ENCODE measurements at places on chromosomes 2 and 18.

GRCh38 chr18:66749030-66749429 is 145.1 kb upstream of the CDH19 start:
- no peak for DNase-seq

DNA sequence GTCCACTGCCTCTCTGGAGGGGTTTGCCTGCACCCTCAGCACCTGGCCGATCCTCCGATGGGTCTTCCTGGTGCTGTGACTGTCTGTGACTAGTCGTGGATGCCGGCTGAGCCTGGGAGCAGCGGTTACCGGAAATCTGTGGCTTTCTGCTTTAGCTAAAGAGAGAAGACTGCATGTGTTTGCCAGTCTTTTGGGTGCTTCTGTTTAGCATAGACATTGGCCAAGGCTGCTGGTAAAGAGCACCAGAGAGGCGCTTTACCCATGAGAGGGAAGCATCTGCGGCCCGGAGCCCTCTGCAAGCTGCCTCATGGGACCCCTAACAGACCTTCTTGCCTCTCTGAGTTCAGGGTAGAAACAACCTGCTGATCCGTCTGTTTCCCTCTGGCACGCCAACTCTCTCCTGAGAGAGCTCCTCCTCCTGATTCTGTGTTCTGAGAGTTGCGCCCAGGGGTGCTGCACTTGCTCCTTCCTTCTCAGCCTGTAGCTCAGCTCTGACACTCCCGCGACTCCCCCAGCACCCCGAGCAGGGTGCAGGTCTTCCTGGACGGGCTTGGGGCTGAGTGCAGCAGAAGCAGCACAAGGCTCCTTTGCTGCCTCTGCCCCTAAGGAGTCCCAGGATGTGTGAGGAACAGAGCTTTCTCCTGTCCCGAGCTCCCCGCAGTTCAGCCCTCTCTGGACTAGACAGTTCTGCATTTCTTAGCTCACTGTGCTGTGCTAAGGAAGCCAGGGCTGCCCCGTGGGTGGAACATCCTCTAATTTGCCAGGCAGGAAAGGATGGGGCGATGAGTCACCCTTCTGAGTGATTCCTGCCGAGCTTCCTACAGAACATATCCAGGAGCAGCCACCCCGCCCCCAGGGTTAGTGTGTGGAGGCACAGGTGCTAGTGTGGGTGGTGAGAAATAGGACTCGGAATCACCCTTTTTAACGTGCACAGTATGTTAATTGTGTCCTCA is 203.2 kb downstream of the SH3RF3 start:
- no peak for DNase-seq

- DNase-seq: no peak
Measured at GRCh38 chr2:207697411-207697810, 14.0 kb upstream of the CCNYL1 start.

DNA sequence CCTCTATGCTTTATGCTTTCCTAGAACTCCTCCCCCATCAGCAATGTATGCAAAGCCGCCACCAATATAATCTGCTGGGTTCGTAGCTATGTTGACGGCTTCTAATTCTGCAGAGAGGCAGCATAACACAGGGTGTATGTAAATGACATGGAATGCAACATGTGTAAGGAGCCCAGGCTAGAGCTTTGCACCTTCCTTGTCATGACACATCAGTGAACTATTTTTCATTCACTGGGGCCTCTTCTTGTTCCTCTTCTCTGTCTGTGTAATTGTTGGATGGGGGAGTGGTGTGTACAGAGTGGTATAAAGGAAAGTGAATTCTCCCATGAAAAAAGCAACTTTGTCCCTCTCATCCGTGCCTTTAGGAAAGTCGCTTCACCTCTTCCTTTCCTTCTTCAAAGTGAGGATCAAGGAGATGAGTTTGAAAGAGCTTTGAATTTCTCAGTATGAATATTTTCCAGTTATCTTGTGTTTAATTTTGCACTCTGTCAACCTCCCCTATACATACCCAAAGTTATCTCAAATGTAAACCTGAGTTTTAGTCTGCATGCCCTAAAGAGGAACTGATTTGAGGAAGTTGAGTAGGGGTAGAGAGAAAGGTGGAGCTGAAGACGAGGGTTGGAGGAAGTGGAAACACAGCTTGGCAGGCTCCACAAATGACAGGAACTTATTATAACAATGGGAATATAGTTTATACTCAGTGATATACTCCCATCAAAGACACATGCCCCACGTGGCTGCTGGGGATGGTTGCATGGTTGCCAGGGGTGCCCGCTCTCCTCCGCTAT is 74.9 kb upstream of the ARL4C start:
- DNase-seq: no peak

DNA sequence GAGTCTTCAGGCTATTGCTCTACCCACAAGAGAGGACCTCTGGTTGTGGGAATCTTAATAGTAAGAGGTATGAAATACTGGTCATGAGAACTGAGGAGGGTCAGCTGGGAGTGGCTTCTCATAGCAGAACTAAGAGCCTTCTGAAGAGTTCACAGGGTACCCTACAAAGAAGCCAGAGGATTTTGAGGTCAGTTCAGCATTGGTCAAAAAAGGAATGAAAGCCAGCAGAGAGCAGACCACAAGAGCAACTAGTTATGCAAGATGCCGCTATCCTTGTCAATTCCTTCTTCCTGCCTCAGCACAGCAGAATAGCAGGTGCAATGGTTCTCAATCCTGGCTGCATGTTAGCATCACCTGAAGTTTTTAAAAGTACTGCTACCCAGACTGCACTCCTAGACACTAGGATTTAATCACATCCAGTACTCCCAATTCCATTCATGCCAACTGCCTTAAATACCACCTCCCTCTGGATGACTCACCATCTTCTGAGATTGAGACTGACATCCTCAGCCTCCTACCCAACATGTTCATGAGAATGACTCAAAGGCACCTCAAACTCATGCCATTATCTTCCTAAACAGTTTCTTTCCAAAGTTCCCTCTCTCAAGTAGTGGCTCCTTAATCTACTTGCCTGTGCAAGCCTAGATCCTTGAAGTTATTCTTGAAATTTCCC is 81.0 kb upstream of the RBMS1 start:
- DNase-seq: no peak

DNA sequence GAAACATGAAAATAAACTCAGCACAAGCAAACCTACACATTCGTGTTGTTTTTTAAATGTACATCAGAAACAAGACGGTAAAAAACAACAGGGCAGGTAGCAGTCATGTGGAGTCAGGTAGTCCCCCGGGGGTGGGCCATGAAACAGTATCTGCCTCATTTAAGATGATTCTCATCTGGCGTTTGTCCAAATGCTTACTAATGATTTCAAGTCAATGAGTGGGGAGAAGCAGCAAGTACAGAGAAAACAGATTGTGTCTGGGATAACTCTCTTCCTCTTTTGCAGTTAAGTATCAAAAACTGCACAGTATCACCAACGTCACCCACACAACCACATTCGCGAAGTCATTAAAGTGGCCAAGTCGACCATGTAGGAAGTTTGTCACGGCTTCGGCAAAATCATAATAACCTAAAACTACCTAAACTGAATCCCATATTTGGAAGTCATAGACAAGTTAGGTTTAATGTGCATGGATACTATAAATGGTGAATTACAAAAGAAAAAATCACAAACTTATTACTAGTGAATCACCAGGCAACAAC is 1.3 kb downstream of the LAPTM4A start:
- no peak for DNase-seq

- DNase-seq: no peak
Measured at GRCh38 chr2:159201360-159202063, 85.0 kb downstream of the WDSUB1 start.

DNA sequence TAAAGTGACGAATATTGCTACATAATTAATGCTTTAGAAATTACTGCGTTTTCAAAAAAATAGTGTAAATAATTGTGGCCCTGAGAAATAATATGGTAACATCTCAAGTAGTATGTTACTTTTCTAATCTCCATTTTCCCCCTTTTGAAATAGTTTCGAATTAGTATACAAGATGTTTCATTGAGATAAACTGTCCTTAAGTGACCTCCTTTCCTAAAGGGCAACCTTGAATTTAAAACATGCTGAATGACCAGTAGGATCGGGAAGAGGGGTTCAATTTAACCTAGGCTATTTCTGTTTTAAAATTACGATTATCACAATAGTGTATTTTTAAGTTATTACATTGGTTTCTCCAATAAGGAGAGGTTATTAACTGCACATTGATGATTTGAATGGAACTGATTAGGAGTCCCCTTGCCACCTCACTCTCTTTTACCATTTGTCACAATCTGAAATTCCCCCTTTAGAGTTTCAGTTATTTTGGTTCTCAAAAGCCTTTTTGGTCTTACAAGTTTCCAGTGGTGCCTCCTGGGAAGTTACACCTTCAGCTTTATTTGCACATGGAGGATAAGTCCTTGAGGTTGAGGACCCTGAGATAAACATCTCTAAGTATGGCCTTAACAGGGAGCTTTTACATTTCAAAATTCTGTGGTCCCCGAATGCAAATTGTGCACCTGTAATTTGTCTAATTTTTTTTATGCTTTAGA is 2.3 kb downstream of the ACTR3 start:
- no peak for DNase-seq

DNA sequence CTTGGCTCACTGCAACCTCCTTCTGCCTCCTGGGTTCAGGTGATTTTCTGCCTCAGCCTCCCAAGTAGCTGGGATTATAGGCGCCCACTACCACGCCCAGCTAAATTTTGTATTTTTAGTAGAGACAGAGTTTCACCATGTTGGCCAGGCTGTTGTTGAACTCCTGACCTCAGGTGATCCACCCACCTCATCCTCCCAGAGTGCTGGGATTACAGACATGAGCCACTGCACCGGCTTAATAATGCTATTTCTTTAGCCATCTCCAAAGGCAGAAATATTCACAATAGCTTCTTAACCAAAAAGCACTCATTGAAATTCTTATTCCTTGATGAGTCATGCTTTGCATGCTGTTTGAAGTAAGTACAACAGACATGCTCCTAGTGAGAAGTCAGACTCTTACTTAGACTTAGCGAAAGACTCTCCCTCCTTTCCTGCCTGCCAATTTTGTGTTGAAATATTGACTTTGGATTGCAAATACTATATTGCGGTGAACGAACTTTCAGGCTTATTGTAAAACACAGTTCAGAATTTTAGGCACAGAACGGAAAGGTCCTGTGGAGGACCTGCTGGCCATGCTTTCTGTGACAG is 4.4 kb downstream of the ACTR3 start:
- DNase-seq: no peak

DNA sequence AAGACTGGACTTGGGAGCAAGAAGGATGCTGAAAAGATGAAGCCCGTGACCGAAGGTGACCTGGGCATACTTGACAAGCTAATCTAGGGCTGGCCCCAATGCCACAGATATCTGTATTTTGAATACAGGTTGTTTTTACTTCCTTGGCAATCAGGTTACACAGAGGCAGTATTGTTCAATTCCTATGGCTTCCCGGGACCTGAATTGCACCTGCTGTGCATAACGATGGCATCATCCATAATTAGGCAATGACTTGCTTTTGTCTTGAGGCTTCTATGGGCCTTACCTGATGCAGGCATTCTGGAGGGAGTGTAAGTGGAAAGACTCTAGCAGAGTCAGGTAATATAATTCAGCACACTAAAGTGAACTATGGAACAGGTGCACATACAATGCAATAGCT is 60.6 kb upstream of the CUL3 start:
- DNase-seq: no peak

DNA sequence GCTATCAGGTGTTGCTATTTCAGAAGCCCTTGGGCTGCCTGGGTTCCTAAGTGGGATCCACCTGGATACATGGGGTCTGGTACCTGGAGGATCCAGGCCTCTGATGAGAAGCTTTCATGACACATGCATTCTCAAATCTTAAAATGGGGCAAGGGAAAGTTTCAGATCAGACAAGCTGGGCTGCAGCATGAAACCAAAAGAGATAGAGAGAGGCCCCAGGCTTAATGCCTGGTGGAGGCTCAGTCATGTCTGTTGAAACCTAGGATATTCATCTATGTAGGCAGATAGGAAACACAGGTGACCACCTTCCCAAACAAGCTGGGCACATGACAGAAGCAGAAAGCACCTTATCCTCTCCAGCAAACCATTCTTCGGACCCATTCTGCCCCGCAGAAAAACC is 18.8 kb upstream of the PLB1 start:
- no peak for DNase-seq

GRCh38 chr2:134336352-134336751 is 82.5 kb downstream of the MGAT5 start:
- no peak for DNase-seq

- DNase-seq: no peak
Measured at GRCh38 chr2:221388891-221389290, 183.2 kb downstream of the EPHA4 start.

DNA sequence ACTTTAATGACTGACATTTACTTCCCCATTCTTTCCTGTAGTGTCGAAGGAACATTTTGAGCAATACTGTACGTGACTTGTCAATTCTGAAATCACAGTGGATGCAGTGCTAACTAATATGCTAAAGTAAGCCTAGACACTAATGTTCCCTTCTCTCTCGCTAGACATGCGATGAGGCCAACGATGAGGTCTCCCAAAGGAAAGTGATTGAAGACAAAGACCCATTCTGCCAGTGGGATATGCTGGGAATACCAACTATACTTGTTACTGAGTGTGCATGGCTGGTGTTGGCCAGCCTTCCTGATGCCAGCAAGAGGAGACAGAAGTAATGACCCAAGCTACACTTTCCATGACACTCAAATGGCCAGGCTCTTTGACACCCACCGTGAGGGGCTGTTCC is 2.5 kb upstream of the SERPINE2 start:
- no peak for DNase-seq

GRCh38 chr18:79581406-79581805 is 98.2 kb upstream of the CTDP1 start:
- no peak for DNase-seq

GRCh38 chr2:18425210-18425703 is 135.2 kb downstream of the RDH14 start:
- DNase-seq: no peak

GRCh38 chr2:207418419-207418818 is 111.3 kb upstream of the CREB1 start:
- DNase-seq: no peak

GRCh38 chr18:75154997-75155396 is 53.9 kb downstream of the PTGR3 start:
- no peak for DNase-seq

DNA sequence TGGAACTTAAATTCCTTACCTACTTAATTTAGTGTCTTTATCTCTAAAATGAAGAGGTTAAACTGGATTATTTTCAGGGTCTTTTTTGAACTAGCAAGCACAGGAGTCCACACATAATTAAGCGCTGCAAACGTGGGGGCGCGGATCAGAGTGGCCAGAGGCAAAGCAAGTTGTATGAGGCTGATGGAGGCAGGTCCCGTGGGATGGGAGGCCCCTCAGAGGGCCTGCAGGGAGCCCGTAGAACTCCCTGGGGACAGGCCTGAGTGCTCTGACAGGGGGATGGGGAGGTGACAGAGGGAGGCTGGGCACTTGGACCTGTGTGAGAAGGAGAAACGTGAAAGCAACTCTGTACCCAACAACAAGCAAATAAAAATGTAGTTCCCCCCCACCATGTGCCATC is 177.8 kb downstream of the ACKR3 start:
- no peak for DNase-seq

DNA sequence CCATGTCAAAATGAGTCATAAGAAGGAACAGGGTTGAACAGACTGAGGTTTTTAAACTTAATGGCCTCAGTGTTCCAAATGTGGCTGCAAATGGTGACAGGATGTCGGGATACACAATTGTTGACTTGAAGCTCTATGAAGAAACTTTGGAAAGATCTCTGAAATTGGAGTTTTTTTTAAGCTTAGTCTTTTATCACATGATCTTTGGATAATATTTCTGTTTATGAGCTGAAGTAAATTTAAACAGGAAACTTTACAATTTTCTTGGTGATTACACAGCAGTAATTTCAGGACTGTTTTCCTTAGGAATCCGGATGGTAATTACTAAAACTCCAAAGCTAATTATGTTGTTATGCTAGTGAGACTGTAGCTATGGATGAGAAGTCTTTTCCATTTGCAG is 199.1 kb upstream of the NRXN1 start:
- no peak for DNase-seq

All from stimulated activated CD4-positive, alpha-beta T cell treated with anti-CD3 and anti-CD28 coated beads, Interleukin-15, amount 100 ng/mL, for 48 hours (primary cell).